ENCODE measurements at places on chromosomes 6 and 20. TPM values are rescaled to one million over a fixed set of nuclear protein-coding genes. Genes with fewer than 3 reads are reported as not detected.

DNA sequence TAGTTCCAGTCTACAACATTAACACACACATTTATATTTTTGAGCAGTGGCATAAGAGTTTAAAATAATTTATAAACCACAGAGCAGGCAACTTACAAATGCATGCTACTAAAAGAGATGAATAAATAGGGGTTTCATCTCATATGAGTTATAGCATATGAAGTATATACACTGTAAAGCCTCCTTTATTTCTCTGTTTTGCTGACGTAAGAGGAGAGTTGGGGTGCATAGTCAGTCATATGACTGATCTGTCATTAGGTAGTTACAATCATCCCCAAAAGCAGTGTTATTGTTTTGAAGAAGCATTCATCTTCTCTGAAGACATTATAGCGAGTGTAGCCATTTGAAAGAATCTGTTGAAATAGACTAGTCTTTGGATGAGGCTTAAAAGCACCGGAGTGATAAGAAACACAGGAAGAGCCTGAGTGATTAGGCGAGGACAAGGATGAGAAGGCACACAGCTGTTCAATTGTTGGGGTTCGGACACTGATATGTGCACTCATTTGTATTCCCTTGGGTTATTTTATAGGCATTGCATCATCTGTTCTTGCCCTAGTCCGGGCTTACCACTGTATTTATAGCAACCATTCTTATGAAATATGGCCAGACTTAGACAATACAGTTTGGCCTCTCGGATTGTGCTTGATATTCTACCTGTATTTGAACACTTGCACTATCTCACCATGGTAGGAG, 325.7 kb downstream of the SAMD5 start:
- DNase-seq: no peak

EBF4 gene
- 14.4 TPM for total RNA-seq

DNA sequence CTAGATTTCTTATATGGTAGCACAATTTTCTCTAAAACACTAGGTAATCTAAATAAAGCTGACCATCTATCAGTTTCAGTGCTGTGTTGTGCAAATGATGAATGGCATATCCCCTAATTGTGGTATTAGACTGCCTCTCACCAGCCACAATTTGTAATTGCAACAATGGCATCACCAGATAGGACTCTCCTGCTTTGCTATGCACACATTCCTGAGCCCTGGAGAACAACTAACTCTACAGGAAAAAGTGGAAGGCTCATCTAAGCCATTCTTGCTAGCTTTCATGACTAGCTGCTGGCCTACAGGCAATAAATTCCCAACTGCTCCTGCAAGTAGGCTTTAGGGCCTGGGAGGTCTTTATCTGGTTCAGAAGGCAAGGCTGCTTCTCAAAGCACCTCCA, 974.1 kb downstream of the EYS start:
- no peak for DNase-seq

TGM3 gene
- total RNA-seq: not detected

PACRG gene
- 0.96 TPM for total RNA-seq

GRCh38 chr20:63081351-63081750, 74.6 kb upstream of the BHLHE23 start:
- no peak for DNase-seq

GRCh38 chr6:29631860-29632731, 887 bp downstream of the GABBR1 start:
- DNase-seq: peak; percentile 88

HLA-DQB1 gene
- 0.24 TPM for total RNA-seq

DNA sequence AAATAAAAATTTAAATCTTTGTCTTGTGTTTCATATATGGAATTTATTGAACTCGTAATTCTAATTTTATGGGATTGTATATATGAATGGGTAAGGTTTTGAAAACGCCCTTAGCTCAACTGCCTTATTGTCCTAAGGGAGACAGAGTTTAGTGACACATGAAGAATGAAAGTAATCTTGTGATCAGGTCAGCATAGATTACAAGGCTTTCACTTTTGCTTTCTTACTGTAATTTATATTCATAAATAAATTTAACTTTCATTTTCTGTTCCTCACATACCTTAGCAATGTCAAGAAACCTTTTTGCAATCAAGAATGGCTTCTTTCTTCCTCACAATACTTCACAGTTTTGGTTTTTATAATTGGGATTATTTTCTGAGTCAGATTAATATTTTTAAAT, 14.4 kb downstream of the KPNA5 start:
- DNase-seq: no peak

PRR18 gene
- total RNA-seq: not detected
